CD4-positive, alpha-beta T cell treated with Interleukin-17A for 1 hour (primary cell): ENCODE measurements at places on chromosomes 5 and 9.

- DNase-seq = no peak
Observed at GRCh38 chr9:79176014-79176697, 395.6 kb upstream of the TLE4 start.

- no peak for DNase-seq
Observed at GRCh38 chr5:145981589-145982571, 45.5 kb downstream of the SH3RF2 start.

GRCh38 chr5:172926008-172926523, 33.2 kb upstream of the RPL26L1 start:
- DNase-seq = no peak

DNA sequence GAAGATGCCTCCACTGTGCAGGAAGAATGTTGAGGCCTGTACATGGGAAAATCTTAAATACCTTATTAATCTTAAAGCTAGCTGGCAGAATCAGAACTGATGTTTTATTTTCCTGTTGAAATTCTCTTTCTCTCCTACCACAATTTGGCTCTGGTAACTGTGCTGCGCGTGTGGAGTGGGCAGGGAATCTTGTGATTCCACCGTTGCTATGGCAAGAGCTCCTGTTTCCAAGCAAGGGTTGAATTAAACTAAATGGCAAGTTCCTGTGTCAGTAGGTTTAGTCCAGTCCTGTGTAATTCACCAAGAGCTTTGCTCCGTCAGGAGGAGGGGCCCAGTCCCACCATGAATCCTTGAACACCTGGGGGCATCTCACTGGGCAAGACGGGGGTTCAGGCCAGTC, 36.4 kb downstream of the NXNL2 start:
- no peak for DNase-seq

DNA sequence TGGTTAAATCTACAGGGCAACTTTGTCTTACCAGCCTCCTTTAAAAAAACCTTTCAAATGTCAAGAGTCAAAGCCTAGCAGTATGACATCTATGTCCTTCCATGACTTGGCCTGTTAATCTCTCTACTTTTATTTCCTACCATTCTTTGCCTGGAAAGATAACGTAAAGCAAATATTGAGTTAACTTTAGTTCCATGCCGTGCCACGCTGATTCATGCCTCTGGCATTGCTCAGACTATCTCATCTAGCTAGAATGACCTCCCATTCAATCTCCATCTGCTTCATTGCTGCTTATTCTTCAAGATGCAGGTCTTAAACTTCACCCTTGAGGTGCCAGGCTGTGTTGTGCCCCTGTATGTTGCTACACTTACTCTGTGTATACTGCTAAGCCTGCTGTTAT, 729.8 kb downstream of the EFNA5 start:
- no peak for DNase-seq

DNA sequence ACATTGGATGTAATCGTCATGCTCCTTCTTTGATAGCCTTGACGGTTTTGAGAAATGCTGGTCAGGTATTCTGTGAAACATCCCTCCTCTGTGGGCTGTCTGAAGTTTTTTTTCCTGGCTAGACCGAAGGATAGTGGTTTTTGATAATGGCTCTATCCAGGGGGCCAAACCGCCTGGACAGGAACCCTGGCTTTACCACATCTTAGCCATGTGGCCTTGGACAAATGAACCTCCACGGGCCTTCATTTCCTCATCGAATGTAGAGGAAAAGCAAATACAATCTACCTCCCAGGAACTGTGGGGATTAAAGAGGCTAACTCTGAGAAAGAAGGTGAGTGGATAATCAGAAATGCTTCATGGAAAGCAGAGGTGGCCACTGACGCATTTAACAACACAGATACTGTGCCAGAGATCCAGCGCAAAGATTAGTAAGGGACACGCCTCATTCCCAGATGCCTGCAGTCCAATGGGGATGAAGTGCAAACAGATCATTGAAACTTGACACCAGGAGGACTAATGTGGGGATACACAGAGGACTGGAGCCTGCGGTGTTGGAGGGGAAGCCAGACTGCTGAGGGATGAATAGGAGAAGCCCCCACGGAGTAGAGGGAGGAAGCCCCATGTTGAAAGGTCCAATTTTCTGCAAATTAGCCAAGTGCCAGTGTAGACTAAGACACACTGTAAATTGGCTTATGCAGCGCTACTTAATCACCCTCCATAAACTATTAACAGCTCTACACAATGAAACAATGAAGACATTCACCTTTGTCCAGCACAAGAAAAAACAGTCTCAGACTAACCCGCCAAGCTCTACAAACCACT, 41.6 kb downstream of the MYO10 start:
- DNase-seq = no peak

- DNase-seq = no peak
Observed at GRCh38 chr9:22116758-22117157, 107.7 kb upstream of the CDKN2B start.

DNA sequence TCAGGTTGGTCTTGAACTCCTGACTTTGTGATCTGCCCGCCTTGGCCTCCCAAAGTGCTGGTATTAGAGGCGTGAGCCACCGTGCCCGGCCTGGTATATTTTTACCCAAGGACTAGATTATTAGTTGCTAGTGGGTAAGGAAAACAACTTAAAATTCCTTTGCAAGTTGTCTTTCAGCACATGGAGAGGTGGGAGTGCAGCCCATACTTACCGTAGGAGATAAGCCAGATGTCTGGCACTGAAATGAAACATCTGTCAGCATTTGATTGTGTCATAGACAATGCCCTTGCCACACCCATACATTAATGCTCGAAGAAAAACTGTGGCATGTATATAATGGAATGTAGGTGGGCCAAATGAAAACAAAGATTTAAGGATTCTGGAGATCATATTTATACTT, 36.6 kb upstream of the ANKH start:
- DNase-seq = no peak

DNA sequence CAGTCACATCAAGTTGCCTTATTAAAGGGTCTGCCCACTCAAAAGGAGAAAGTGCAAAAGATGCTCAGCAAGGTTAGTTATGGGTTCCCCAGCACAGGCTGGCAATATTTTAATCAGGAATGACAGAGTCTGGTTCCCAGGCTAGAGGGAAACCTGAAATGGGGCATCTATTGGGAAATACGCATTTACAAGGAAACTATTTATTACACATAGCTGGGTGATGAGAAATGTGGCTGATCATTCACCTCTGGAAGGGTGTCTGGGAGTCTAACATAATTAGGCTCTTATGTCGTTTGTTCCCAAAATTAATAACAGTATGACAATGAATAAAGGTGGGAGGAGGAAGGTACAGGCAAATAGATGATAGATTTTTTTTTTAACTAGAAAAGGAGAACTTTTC, 314.7 kb downstream of the ENC1 start:
- DNase-seq = no peak

- no peak for DNase-seq
Observed at GRCh38 chr9:34715639-34716215, 5.8 kb upstream of the CCL21 start.

DNA sequence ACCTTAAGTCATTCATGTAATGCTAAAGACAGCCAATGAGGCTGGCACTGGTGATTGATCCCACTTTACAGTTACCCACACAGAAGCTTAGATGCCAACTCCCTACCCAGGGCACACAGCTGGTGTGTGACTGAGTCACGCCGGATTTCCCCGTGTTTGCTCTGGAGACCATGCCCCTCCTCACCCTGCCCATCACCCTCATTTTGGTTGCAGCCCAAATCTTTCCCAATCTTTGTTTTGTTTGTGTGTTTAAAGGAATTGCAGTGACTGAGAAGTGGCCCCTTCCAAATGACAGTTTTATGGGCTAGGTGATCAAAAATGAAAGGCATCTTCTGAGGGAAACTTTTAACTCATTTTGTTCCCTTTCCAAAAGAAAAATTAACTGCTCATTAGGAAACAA, 10.9 kb downstream of the FBXL7 start:
- DNase-seq = no peak

- no peak for DNase-seq
Observed at GRCh38 chr9:104977168-104977567, 49.2 kb upstream of the ABCA1 start.

DNA sequence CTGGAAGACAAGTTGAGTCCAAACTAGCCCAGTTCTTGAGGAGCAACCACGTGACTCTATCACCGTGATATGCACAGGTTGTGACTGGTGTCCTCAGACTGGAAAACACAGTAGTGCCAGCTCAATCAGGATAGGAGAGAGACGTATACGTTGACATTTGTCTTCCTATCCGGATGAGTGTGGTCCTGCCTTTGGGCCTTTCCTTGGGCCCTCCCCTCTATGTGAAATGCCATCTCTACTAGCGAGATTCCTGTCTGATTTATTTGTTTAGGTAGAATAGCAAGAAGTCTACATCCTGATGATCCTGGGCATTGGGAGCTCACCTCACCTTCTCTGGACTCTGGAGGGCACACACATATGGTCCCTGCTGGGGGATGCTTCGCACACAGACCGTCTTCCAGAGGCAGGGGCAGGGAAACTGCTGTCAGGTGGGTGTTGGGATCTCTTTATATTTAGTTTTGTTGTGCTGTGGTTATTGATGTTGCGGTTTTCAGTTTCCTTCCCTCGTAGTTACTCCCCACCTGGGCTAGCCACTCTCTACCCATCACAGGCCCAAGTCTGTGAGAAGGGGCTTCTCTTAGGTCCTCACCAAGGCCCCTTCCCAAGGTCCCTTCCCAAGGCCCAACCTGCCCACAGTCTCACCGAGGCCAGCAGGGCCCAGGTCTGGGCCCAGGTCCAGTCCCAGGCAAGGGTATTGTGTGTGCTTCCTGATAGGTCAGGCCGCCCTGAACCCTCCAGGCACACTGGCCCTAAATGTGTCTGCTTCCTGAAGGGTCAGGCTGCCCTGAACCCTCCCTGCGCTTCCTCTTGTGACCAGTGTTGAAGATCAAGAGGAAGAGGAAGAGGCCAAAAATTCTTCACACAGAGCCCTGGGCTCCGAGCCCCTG, 19.0 kb upstream of the SPINK4 start:
- DNase-seq = no peak

GRCh38 chr5:82334856-82335255, 56.7 kb upstream of the RPS23 start:
- DNase-seq = no peak

DNA sequence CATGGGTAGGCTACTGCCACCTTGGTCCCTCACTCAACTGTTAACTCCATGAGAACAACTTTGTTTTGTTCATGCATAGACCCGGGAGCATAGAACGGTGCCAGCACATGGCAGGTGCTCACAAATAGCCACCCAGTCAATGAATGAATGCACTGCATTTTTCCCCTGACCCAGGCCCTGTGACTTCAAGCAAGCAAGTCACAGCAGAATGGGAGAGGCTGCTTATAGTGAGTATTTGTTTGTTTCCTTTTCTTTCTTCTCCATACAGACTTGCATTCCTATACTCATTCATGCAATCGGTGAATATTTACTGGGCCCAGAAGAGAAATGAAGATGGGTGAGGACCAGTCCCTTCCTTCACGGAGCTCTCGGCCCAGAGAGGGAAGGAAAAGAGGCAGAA, 62.0 kb downstream of the SHB start:
- no peak for DNase-seq

GRCh38 chr5:34709861-34710673, 53.9 kb downstream of the RAI14 start:
- DNase-seq = no peak

DNA sequence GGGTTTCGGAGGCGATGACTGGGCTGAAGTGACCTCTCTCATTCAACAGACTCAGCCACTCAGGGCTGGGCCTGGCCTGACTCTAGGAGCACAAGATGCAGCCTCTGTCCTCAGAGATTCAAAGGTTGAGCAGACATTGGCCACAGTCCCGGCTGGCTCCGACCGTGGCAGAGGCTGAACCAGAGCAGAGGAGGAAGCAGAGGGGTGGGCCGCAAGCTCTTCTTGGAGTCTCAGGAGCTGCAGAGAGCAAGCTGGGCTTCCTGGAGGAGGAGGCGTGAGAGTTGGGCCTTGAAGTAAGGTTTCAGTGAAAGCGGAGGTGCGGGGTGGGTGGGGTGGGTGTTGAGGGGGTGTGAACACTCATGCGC, 37.6 kb downstream of the ALG2 start:
- DNase-seq = no peak

DNA sequence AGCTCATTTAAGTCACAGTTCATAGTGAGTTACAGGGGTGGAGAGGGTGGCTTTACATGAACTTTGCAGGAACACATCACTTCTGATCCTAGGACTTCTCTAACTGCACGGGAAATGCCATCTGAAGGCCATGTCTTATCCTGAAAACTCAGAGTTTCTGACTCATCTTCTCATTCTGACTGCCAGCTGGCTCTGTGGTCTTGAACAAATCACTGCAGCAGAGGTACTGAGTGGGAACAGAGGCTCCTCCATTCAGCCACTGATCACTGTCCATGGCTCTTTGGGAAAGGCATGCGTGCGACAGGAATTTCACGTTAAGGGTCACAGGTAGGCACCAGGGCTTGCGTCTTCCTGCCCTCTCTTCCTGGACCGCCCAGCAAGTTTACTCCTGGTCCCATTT, 114.6 kb upstream of the LRRTM2 start:
- DNase-seq = no peak

DNA sequence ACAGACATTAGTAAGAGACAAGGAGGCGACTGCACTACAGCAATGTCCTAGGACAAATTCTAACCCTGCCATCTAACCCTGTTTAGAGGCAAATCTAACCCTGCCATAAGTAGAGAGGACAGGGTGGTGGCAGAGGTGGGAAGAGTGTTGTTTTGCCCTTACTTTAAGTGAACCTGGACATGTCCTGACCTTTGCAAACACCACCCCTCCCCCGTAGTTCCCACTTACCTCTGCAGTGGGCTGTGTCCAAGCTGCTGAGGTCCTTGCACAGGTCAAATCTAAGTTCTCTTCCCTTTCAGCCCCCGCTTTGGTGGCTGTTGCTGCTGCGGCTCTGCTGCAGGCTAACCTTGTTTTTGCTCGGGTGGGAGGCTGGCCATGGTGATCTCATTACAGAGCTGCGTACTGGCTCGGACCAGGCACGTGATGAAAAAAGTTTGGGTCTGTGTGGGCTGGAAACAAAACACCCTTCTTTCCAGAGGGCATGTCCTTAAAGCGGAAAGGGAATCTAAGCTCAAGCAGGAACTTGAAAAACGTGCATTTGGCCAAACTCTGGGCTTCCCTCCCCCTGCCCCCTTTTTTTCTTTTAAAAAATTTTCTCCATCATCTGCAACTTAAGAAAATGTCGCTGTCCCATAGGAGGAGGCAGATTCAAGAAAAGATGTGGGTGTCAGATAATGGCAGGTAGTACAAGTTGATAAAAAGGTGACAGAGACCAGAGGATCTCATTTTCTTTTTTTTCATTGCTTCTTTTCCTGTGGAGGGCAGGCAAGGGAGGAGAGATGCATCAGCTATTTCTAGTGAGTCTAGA, at the start of gene FAXDC2:
Gene FAXDC2, minus strand, starts transcription at position 349 of the 808 bp plus-strand sequence. CDS start 12,425 bp downstream, outside the sequence.
- DNase-seq = no peak

DNA sequence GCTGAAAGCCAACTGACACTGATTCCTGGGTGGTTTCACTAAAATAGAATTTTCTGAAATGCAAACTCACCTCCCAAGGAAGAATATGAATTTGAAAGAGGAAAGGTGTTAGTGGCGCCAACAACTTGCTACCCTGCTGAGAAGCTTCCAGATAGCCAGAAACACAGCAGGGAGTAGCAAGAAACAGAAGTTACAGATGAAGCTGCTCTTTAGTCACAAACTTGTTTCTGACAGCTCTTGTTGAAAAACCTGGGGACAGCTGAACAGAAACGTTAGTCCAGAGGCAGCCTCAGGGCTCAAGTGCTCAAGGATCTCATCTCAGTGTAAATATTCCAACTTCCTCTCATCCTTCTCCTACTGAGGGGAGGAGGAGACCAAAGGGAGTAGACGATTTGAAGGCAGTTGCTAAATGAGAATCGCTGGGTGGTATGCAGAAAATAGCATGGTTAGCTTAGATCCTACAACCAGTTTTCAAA, 184.1 kb downstream of the PDE4D start:
- no peak for DNase-seq

GRCh38 chr5:93299681-93300308, 281.2 kb downstream of the NR2F1-AS1 start:
- no peak for DNase-seq

GRCh38 chr5:167945542-167946384, 345.7 kb upstream of the WWC1 start:
- DNase-seq = no peak
